ENCODE measurements at places on chromosomes 12 and 14.
A peak's percentile ranks its signal among the peaks of the same experiment; 100 is the strongest.

DNA sequence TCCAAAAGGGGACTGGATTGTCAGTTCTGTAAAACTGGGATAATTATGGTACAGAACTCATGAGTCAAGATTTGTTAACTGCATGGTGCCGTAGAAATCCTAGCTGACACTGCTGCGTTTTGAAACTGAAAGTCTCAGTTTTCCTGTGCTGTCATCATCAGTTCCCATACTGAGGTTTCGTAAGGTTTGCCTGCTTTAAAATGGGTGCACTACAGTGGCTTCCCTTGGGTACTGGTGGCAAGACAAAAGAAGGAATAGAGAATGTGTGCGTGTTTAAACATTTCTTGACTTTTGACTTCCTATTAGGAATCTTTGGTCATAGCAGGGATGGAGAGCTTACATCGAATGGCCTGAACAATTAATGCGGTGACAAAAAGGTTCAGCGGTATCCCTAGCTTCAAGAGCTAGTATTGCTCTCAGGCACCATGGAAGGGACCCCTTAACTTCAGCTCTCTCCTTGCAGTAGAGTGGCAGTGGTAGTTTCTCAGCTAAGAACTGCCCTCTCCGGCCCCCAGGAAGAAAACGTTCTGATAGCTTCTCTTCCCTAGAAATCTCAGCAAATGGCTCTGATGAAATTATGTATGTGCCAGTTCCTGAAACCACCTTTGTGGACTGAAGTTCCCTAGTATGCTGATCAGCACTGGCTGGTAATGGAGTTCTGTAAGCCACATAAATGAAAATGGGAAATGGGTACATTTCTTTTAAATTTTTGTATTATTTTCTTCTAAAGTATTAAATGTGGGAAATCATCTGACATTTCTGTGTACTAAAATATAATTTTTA is 28.9 kb downstream of the ANO6 start:
- no peak for DNase-seq

- DNase-seq, result no peak
Measured at GRCh38 chr14:61678975-61679374, 16.3 kb upstream of the HIF1A start.

GRCh38 chr12:132477017-132477702 is 12.8 kb upstream of the FBRSL1 start:
- DNase-seq, result no peak

GRCh38 chr12:104792570-104792969 is 165.5 kb downstream of the SLC41A2 start:
- DNase-seq, result no peak

GRCh38 chr14:91925001-91925726 is 22.3 kb downstream of the FBLN5 start:
- DNase-seq, result no peak

DNA sequence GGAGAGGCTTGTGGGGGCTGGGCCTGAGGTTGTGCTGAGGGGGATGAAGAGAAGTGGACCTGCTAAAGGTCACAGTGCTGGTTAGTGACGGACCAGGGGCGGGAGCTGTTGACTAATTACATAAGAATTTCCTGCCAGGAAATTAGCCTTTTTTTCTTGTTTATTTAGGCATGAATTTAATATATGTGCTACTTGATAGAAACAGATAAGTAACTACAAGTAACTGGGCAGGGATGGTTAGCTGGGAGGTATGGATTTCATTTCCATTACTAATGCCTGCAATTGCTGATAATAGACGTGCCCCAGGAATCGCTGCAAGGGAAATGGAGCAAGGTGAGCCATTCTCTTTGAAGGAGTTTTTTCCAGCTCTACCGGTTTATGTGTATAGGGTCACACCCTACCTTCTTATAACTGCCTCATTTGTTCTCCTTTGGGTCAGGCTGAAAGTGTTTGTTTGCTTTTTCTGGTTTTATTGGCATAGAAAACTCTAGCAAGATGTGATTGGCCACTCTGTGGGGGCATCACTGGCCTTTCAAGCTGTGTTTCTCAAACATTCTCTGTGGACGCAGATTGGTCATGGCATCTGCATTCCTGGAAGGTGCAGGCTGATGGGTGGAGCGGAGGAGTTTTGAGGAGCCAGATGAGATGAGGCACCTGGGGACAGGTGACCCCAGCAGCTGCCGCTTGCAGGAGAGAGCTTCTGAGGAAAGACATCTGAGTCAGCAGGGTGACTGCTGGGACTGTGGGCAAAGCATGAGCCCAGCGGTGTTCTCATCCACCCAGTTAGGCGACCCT is 19.0 kb upstream of the GPRC5A start:
- DNase-seq, result no peak

DNA sequence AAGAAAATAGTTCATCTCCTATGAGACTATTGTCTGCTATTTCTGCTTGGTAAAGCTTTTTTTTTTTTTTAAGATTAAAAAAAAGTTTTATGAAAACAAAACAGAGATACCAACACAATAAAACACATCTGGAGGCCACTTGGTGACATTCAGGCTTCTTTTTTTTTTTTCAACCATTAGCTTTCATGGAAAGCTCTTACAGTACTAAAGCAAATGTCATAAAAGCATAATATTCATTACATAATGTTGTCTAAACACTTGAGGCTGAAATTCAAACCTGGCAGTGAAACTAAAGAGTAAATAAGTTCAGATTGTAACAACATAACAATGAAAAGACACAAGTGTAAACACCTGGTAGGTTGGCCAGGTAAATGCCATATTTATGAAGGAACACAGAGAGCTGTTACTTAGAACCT is 14.7 kb downstream of the PRICKLE1 start:
- no peak for DNase-seq

DNA sequence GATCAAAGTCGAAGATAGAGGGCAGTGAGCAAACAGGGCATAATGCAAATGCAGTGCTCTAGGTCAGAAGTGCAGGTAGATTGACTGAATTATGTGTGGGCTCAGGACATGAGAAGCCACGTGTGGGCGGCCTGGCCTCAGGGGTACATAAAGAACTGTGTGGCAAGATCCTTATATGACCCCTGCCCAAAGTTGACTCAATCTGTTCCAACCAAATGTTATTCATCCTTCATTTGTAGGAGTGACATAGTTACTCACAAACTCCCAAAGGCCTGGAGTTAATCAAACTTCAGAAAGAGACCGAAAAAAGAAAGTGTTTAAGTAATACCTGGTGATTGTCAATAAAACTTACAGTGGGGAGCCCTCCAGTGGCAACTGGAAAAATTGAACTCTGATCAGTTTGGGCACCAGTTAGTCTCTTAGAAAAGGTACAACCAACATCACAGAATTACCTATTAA is 150.4 kb upstream of the FAR2 start:
- peak; percentile 7 for DNase-seq

GRCh38 chr14:20179880-20180279 is 10.8 kb upstream of the OR11G2 start:
- DNase-seq, result no peak

GRCh38 chr12:6606331-6607131 is 648 bp downstream of the CHD4 start:
- no peak for DNase-seq

DNA sequence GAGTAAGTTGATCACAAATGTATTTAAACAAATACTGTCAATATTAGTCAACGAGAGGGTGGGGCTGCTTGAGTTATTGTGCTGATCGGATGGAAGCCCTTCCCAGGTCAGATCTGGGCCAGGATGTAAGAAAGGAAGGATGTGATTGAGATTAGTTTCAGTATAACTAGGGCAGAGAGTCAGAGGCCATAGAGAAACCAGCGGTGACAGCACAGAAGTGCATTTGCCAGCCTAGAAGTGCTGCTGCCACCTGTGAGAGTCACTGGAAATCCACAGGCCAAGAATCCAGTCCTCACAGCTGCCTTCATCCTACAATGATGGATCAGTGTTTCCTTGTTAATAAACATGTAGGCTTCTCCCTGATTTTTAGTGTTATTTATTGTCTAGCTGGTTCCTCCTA is 9.8 kb upstream of the FERMT2 start:
- no peak for DNase-seq

- peak; percentile 53 for DNase-seq
Measured at GRCh38 chr12:104520242-104520900, 63.6 kb downstream of the CHST11 start.

DNA sequence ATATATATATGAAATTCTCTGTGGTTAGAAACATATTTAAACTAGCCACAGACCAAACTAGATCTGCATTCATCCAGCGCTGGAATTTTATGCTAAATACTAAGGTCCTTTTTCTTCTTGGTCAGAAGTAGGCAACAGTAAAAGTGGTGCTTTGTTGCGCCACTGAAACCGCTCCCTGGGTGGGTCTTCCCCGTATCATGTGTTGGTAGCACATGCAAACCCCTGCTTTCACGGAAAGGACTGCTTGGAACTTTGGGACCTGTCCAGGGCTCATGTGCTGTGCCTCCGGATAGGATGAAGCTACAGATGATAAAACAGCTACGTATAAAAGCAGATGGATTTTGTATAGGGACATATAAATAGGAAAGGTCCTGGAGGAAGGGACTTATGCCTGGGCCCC is 40.1 kb upstream of the COL2A1 start:
- no peak for DNase-seq

- DNase-seq, result peak; percentile 85
Measured at GRCh38 chr12:81077686-81078441, at the start of gene ACSS3. Gene ACSS3 (plus strand): TSS chr12:81078079. CDS start chr12:81078121, 42 bp downstream.

DNA sequence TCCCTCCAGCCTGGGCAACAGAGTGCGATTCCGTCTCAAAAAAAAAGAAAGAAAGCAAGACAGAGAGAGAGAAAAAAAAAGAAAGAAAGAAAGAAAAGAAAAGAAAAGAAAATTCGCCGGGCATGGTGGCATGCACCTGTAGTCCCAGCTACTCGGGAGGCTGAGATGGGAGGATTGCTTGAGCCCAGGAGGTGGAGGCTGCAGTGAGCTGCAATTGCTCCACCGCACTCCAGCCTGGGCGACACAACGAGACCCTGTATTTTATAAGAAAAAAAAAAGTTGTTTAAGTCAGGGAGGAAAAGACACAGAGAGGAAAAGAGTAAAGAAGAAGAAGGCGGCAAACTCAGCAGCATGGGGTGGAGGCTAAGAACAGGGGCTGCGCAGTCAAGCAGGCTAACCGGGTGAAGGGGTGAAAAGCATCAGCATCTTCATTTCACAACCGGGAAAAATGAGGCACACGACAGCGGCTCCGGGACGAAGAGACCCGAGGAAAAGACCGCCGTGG is 557 bp upstream of the FICD start:
- DNase-seq, result no peak

GRCh38 chr12:71445071-71445470 is 5.5 kb downstream of the LGR5 start:
- DNase-seq, result no peak

DNA sequence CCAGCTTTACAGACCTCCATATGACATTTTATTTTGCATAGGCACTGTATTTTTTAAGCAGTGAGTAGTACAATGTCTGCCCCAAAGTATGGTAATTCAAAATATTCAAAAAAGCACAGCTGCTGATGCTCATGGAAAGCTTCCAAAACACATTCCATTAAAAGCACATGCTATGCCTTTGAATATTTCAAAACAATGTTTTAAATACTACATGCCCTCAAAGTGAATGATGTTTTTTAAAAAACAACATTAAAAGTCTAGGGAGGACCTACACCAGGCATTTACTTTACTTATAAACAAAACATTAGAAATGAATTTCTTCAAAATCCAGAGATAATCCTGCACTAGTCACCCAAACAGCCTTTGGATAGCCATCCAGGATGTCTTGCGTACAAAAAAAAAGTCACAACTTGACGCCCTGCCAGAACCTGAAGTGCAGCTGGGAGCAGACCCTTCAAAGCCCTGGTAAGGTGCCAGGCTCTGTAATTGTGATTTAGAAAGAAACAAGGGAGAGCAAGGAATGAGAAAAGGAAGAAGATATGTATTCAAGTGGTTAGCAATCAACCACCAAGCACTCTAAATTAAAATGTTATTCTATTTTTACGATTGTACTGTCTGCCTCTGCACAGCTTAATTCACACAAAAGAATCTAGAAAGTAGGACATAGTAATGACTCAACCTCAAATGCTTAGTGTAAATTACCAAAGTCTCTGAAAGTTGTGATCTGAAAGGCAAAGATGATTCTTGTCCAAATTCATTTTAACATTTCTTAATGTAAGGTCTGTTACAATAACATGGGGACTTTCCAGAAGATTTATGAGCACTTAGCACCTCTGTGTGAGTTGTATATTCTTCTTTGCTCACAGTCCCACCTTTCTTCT is 31.9 kb downstream of the CEP83 start:
- no peak for DNase-seq

GRCh38 chr12:91723191-91723590 is 422.5 kb downstream of the BTG1 start:
- DNase-seq, result no peak

DNA sequence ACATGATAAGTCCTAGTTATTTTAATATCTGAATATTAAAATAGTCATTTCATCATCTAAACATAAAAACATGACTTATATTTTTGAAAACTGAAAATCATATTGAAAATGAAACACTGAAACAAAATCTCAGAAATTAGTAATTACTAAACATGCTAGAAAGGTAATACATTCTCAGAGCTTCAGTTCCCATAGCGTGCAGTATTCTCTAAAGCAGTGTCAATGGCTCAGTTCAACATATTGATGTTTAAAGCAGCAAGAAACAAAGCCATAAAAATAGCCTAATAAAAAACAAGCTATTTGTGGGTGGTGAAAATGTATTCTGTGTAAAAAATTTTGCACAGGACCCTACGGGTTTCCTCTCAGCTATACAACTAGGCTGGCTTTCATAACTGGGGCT is 1337.4 kb downstream of the FSCB start:
- DNase-seq, result peak; percentile 4

GRCh38 chr12:130220706-130221100 is 58.4 kb downstream of the FZD10 start:
- no peak for DNase-seq

GRCh38 chr12:49967777-49968250 is 4.9 kb upstream of the AQP6 start:
- DNase-seq, result no peak

- no peak for DNase-seq
Measured at GRCh38 chr14:22179190-22179589, 409.8 kb downstream of the DAD1 start.

GRCh38 chr14:77580477-77580876 is 36.0 kb downstream of the SPTLC2 start:
- DNase-seq, result no peak

DNA sequence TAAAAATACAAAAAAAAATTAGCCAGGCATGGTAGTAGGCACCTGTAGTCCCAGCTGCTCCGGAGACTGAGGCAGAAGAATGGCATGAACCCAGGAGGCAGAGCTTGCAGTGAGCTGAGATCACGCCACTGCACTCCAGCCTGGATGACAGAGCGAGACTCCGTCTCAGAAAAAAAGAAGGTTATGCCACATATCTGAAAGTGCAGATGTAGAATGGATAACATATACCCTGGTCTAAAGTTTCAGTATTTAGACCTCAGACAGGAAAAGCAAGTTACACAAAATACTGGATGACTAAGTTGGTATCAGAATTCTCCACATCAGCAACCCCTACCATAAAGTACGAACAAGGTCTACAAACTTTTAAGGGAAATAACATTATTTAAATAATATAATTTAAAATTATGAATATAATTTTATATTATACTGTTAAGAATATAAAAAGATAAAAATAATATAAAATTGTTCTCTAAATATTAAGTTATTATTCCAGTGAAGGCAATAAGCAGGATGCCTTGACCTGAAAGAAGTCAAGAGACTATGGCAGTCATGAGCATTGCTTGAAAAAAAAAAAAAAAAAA is 169.9 kb downstream of the CRADD start:
- DNase-seq, result no peak

Data from retina (tissue), 1 donor.